ENCODE measurements at places on chromosomes 4 and X. TPM values are rescaled to one million over a fixed set of nuclear protein-coding genes. Genes with fewer than 3 reads are reported as not detected.

DNA sequence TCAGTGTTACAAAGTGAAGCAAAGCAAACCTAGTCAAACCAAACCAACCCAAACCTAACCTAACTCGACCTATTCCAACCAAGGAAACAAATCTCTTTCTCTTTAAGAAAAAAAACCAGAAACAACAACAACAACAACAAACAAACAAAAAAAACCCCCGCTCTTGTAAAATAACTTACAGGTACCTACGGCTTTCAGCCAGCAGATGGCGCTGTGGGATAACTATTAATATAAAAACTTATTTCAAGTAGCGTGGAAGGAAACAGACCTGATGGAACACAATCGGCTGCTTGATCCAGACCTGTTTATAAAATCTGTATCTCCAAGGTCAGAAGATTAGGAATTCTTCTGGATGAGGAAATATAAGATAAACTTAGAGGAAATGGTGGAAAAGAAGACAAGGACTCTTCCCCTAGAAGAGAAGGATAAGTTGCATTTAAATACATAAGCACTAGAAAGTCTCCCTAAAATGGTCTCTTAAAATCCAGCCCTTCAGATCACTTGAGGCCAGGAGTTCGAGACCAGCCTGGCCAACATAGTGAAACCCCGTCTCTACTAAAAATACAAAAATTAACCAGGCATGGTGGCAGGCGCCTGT is 34.4 kb upstream of the CDKL5 start:
- no peaks in the 10 kb centered on the region for H3K27me3 ChIP-seq
- H3K4me3 ChIP-seq = no peak overlapping the region
- no peak overlapping the region for H3K27ac ChIP-seq
- no peaks in the 10 kb centered on the region for H3K36me3 ChIP-seq
- DNase-seq = peak; percentile 67
- no peaks in the 10 kb centered on the region for H3K4me1 ChIP-seq

DNA sequence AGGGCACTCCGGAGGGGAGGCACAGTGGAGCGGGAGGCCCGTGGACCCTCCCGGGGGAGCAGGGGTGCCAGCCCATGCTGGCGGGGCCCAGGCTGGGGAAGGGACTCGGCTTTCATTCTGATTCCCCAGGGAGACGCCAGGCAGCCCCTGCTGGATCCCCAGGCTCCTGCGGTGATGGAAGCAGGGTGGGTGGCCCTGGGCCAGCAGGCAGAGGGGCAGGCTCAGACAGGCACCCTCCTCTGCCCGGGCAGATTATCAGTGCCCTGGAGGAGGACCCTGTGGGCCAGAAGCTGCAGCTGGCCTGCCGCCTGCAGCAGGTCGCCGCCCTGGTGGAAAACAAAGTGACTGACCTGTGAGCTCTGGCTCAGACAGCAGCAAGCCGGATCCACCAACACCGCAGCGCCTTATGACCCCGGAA is 2.1 kb upstream of the SRPK3 start:
- no peaks in the 10 kb centered on the region for H3K36me3 ChIP-seq
- no peaks in the 10 kb centered on the region for H3K4me1 ChIP-seq
- no peak overlapping the region for H3K27ac ChIP-seq
- DNase-seq = peak; percentile 63
- no peaks in the 10 kb centered on the region for H3K27me3 ChIP-seq

DNA sequence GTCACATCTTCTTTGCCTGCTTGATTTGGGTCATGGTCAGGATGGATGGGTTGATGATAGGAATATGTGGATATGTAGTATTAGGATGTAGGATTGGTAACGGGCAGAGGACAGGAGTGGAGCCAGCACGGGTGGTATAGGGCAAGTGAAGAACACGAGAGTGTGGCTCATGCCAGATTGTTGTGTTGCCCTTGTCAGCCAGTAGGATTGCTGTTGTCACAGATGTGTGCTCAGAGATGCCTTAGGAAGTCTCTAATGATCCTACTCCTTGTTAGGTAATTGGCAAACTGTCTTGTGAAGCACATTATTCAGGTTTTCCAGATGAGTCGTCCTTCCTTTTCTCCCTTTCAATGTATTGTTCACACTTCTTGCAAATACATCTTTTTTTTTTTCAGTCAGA is 5.5 kb downstream of the ATP10D start:
- DNase-seq = no peak
- H3K36me3 ChIP-seq = no peaks in the 10 kb centered on the region
- no peak overlapping the region for H3K27ac ChIP-seq
- no peak overlapping the region for H3K4me3 ChIP-seq

- DNase-seq = no peak
- no peaks in the 10 kb centered on the region for H3K4me1 ChIP-seq
- H3K27ac ChIP-seq = no peak overlapping the region
Measured at GRCh38 chrX:112677167-112677566, 2.6 kb downstream of the LHFPL1 start.

Gene FAM241A
- 2.9 TPM for total RNA-seq

- peaks cover 3% of the 10 kb centered on the region for H3K27me3 ChIP-seq
- H3K27ac ChIP-seq = no peak overlapping the region
- no peak for DNase-seq
- no peaks in the 10 kb centered on the region for H3K4me1 ChIP-seq
- no peak overlapping the region for H3K4me3 ChIP-seq
Measured at GRCh38 chr4:8914461-8915171, 43.0 kb upstream of the HMX1 start.

Gene VSIG4
- total RNA-seq = 80.0 TPM

Gene C4orf36
- 2.0 TPM for total RNA-seq

Gene PNMA5
- not detected for total RNA-seq

GRCh38 chr4:7392438-7393421 is 42.0 kb downstream of the PSAPL1 start:
- H3K4me3 ChIP-seq = no peak overlapping the region
- DNase-seq = peak; percentile 71
- H3K27me3 ChIP-seq = no peaks in the 10 kb centered on the region
- no peak overlapping the region for H3K27ac ChIP-seq
- no peaks in the 10 kb centered on the region for H3K4me1 ChIP-seq

- H3K4me3 ChIP-seq = no peak overlapping the region
- H3K36me3 ChIP-seq = no peaks in the 10 kb centered on the region
- DNase-seq = no peak
- no peak overlapping the region for H3K27ac ChIP-seq
- H3K27me3 ChIP-seq = no peaks in the 10 kb centered on the region
Measured at GRCh38 chrX:97315939-97316338, 432.2 kb downstream of the RPA4 start.

DNA sequence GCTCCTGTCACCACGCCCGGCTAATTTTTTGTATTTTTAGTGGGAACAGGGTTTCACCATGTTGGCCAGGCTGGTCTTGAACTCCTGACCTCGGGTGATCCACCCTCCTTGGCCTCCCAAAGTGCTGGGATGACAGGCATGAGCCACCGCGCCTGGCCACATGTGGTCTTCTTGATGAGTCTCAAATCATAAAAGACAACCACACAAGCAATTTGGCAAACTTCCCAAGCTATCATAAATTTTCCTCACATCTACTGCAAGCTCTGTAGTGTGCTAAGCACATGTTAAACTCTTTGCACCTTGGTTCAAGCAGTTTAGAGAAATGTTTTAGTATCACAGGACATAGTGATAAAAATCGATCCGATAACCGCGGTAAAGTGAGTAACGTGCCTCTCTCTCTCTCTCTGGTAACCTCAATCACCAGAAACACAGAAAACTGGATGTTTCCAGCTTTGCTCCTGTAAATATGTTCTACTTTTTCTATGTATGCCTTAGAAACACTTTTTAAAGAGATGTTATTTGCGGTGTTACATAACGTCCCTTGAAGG is 256.8 kb downstream of the DHRSX start:
- no peaks in the 10 kb centered on the region for H3K27me3 ChIP-seq
- DNase-seq = peak; percentile 59
- H3K27ac ChIP-seq = no peak overlapping the region
- H3K4me1 ChIP-seq = no peaks in the 10 kb centered on the region

Measured in kidney (tissue), 22 donors.